ENCODE measurements at places on chromosomes 7 and 10. TPM values are rescaled to one million over a fixed set of nuclear protein-coding genes. Genes with fewer than 3 reads are reported as not detected.

DNA sequence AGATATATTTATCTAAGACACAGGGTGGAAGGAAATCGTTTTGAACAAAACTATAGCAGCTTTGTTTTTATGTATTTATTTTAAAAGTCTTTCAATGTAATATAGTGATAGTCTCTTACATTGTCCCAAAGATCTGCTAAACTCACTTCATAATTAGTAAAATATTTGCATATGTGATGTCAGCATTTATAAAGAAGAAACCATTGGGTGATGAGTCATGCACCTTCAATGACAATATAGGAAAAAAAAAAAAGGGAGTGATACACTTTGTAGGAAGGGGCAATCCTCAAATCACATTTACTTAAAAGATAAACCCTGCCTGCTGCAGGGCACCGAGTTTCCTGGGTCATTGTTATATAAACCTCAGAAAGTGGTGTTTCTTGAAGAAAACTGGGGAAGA, 112.4 kb upstream of the SEMA3C start:
- DNase-seq: no peak

WEE2 gene
- not detected for total RNA-seq

GRCh38 chr7:47609803-47610452, 28.0 kb upstream of the TNS3 start:
- peak; percentile 82 for DNase-seq

MSMB gene
- not detected for total RNA-seq

- DNase-seq: no peak
Observed at GRCh38 chr7:38068461-38068860, 109.6 kb upstream of the STARD3NL start.

- DNase-seq: no peak
Observed at GRCh38 chr7:98420966-98421612, 20.2 kb upstream of the BAIAP2L1 start.

DNA sequence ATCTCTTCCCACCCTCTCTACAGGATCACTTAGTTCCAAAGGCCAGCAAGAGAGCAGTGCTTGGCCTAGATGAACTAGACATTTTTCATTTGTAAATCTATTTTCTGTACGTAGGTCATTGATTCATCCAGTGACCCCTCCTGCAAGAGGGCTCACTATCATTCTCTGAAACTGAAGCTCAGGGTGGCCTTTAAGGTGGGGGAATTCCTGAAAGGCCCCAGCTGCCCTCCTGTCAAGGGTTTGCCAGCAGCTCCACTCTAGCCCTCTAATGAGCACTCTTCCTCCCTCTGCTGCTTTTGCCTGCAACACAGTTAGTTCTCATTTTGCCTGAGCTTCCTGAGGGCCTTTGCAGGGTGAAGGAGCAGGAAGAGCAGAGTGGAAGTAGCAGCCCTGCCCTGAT, 41.2 kb downstream of the LRRC18 start:
- no peak for DNase-seq

RBAK gene
- total RNA-seq: 10.3 TPM

GRCh38 chr10:63637901-63638327, 116.7 kb downstream of the REEP3 start:
- DNase-seq: no peak

CALU gene
- total RNA-seq: 250 TPM

DNA sequence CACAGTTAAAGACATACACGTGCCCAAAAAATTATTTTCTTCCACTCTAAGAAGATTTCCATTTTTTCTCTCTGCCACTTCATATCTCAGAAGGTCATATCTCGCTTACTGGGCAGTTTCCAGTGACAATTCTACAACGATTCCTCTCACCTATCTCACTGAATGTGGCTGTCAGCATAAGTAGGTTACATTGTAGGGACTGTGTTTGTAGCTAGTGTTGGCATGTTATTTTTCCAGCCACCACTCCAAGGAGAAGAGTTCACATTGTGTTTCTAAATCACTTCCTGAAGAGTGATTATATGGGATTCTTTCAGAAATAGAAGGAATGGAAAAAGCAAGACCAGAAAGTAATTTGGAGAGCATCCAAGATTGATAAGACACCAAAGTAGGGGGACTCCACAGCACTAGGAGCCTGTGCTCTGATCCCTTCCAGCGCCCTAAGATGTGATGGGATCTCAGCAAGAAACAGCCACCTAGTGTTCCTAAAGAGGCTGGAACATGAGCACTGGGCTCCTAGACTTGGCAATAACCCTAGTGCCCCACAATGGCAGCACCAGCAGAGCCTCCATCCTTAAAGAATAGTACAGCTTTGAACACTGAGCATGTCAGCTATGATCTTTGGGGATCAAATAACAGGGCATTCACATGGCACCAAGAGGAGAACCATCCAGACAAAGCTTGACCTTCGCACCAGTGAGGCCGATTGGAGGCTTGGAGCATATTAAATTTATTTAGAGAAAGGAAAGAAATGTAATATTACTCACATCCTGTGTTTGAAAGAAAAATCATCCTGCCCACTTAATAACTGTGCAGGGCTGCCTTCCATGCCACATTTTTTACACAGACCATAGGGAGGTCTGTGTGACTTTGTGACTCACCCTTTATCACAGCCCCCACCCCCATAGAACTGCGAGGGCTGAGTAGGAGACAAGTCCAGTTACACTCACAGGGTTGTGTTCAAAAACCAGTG, 51.8 kb downstream of the CAV1 start:
- DNase-seq: no peak

GRCh38 chr10:61804414-61804813, 97.1 kb upstream of the ARID5B start:
- DNase-seq: no peak
